ENCODE measurements at places on chromosomes 3 and 15.

- DNase-seq: peak; percentile 25
- no peaks in the 10 kb centered on the region for H3K27me3 ChIP-seq
- H3K4me3 ChIP-seq: no peak overlapping the region
- H3K36me3 ChIP-seq: peaks cover 2% of the 10 kb centered on the region
- H3K4me1 ChIP-seq: no peaks in the 10 kb centered on the region
Measured at GRCh38 chr3:45760878-45761711, 35.2 kb downstream of the SLC6A20 start.

- H3K27me3 ChIP-seq: no peaks in the 10 kb centered on the region
- no peak overlapping the region for H3K27ac ChIP-seq
- H3K4me1 ChIP-seq: no peaks in the 10 kb centered on the region
Measured at GRCh38 chr3:192061426-192061825, 600.5 kb downstream of the PYDC2 start.

- peaks cover 10% of the 10 kb centered on the region for H3K27me3 ChIP-seq
- H3K36me3 ChIP-seq: no peaks in the 10 kb centered on the region
- no peak overlapping the region for H3K27ac ChIP-seq
Measured at GRCh38 chr15:86894269-86894668, 814.6 kb downstream of the AGBL1 start.

DNA sequence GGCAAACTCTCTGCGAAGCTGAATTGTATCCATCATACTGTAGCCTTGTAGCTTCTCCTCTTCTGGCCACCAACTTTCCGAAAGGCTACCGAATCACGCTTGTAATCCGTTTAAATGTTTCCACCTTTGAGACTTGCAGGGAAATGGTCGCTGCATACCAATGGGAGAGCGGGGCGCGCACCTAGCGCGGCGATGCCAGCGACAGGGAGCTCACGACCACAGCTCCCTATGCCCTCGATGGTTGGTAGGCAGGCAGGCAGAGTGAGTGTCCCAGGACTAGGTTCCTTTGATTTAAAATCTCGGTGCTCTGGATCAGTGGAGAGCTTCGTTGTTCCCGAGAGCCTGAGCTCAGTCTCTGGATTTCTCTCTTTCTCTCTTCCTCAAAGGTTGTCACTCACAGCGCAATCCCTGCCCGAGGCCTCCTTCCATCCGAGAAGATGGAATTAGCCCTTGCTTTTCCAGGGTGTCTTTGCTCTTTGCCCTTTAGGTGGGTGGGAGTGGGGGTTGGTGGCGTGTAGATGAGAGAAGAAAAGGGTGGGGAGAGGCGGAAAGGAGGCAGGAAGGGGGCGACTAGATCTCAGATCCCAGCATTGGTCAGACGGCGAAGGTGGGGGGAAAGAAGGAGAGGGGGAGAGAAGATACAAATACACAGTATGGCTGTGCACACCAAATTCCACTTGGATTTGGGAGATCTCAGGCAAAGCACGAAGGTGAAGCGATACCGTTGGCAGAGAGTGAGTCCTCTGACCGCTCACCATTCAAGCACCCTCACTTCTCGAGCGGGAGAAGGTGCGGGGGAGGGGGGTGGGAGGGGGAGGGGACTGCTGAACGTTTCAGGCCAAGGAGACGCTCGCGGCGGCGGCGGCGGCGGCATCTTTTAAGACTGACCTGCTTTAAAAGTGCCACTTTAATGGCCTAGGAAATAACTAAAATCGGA is at the start of gene SLITRK3:
SLITRK3 (minus strand) TSS at position 745 of the 937 bp plus-strand sequence. CDS start 5,554 bp downstream, outside the sequence.
- H3K36me3 ChIP-seq: no peaks in the 10 kb centered on the region
- H3K4me3 ChIP-seq: no peak within 1 kb of the TSS
- H3K4me1 ChIP-seq: no peaks in the 10 kb centered on the region
- no peak within 1 kb of the TSS for H3K27ac ChIP-seq
- no peak for DNase-seq

DNA sequence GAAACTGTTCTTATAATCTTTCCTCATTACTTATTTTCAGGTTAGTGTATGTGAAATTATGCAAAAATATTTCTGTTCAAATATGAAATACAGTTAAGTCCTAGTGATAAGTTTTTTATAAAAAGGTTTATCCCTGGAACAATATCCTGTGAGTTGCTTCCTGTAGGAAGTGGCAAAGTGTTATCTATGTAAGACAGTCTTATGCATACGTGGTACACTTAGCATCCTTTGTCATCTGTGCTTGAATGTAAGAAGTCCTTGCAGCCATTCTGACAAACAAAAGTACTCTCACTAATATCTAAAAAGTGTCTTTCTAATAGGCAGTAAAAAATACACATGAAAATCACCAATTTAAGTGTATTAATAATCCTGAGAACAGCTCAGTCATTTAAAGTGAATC is 372.5 kb upstream of the BCHE start:
- no peak overlapping the region for H3K27ac ChIP-seq
- no peaks in the 10 kb centered on the region for H3K36me3 ChIP-seq
- no peak overlapping the region for H3K4me3 ChIP-seq
- DNase-seq: no peak

GRCh38 chr3:58214484-58215316 is 3.9 kb upstream of the DNASE1L3 start:
- H3K4me1 ChIP-seq: peaks cover 10% of the 10 kb centered on the region
- H3K27ac ChIP-seq: peak overlapping the region; percentile 19
- peak; percentile 17 for DNase-seq
- H3K36me3 ChIP-seq: no peaks in the 10 kb centered on the region
- H3K4me3 ChIP-seq: no peak overlapping the region
- H3K27me3 ChIP-seq: peaks cover 9% of the 10 kb centered on the region

- H3K27ac ChIP-seq: peak overlapping the region; percentile 87
- H3K4me3 ChIP-seq: peak overlapping the region; percentile 33
- peaks cover 16% of the 10 kb centered on the region for H3K36me3 ChIP-seq
- DNase-seq: no peak
- H3K27me3 ChIP-seq: no peaks in the 10 kb centered on the region
Measured at GRCh38 chr3:195548987-195549386, 5.9 kb upstream of the PPP1R2 start.

DNA sequence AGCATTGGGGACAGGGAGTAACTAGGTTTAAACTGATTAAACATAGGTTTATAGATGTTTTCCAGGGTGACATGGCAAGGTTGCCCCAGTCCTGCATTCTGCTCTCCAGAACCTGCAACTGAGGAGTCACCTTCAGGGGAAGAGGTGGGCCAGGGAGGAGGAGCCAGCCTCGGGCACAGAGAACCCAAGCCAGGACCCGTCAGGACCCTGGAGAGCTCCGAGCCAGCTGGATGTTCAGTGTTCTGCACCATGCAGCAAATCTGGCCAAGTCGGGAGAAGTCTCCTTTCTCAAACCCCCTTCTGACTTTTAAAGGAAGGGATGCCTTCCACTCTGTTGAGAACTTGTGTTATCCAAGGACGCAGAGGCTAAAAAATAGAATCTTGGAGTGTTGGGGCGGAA is 62.1 kb upstream of the SLC6A11 start:
- peaks cover 52% of the 10 kb centered on the region for H3K27me3 ChIP-seq
- no peak overlapping the region for H3K4me3 ChIP-seq
- no peaks in the 10 kb centered on the region for H3K4me1 ChIP-seq
- no peaks in the 10 kb centered on the region for H3K36me3 ChIP-seq
- no peak overlapping the region for H3K27ac ChIP-seq
- DNase-seq: peak; percentile 8

- H3K27ac ChIP-seq: no peak overlapping the region
- H3K4me3 ChIP-seq: no peak overlapping the region
- no peaks in the 10 kb centered on the region for H3K27me3 ChIP-seq
- H3K4me1 ChIP-seq: peaks cover 19% of the 10 kb centered on the region
- H3K36me3 ChIP-seq: peaks cover 5% of the 10 kb centered on the region
Measured at GRCh38 chr3:177055605-177056571, 141.4 kb downstream of the TBL1XR1 start.

- no peak overlapping the region for H3K4me3 ChIP-seq
- no peak for DNase-seq
- no peak overlapping the region for H3K27ac ChIP-seq
- peaks cover 14% of the 10 kb centered on the region for H3K27me3 ChIP-seq
- no peaks in the 10 kb centered on the region for H3K4me1 ChIP-seq
Measured at GRCh38 chr3:134341389-134341788, 32.9 kb downstream of the AMOTL2 start.

DNA sequence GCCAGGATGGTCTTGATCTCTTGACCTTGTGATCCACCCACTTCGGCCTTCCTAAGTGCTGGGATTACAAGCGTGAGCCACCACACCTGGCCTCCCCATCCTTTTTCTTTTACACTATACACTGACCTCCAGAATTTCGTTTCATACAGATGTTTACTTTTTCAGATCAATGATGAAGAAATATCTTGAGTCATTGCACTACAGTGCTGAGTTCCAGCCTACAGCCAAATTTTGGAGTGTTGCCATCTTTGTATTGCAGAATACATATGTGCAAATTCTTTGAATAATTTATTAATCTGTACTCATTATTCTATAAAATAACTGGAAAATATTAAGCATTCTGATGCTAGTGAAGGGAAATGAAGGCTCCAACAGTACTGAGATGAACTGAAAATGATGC is 12.5 kb downstream of the ZPLD1 start:
- H3K27ac ChIP-seq: no peak overlapping the region
- DNase-seq: no peak
- no peaks in the 10 kb centered on the region for H3K36me3 ChIP-seq
- no peak overlapping the region for H3K4me3 ChIP-seq
- peaks cover 13% of the 10 kb centered on the region for H3K27me3 ChIP-seq
